ENCODE measurements at places on chromosomes 13 and 19.
A peak's percentile ranks its signal among the peaks of the same experiment; 100 is the strongest.

GRCh38 chr13:99648927-99649326 lies 147.7 kb downstream of the TM9SF2 start:
- no peak for DNase-seq

GRCh38 chr13:91193358-91193757 lies 154.1 kb upstream of the MIR17HG start:
- DNase-seq, result no peak

- peak; percentile 11 for DNase-seq
Measured at GRCh38 chr19:28710278-28710677, 502.7 kb downstream of the UQCRFS1 start.

DNA sequence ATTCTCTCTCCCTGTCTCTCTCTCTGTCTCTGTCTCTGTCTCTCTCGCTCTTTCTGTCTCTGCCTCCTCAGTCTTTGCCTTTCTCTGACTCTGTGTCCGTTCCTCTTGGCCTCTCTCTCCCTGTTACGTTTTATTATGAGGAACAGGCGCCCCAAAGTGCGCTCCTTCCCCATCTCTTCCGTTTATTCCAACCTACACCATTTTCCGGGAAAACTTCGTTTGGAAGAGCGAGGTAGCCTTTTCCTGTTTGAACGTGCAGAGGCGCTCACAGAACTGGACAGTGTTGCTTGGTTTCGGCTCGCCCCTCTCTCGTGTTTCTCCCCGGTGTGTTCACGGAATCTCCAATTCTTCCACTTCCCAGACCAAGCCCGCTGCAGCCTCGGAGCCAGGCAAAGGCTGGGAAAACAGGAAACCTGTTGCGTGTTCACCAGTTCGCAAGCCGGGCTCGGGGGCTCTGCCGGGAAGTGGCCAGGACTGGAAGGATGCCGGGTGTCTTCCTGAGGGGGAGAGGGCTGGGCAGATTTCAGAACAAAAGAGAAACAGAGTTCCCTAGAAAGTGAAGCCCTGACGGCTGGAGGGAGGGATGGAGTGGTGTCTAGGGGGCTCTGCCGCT lies 605 bp downstream of the TMEM255B start:
- DNase-seq, result no peak

GRCh38 chr19:5035793-5036697 lies 67.1 kb downstream of the KDM4B start:
- no peak for DNase-seq

GRCh38 chr13:103287659-103288058 lies 221.4 kb upstream of the SLC10A2 start:
- DNase-seq, result no peak

- DNase-seq, result no peak
Measured at GRCh38 chr19:5893907-5894703, 9.5 kb downstream of the NDUFA11 start.

- DNase-seq, result no peak
Measured at GRCh38 chr13:27619093-27619727, 1.1 kb downstream of the LNX2 start.

- DNase-seq, result no peak
Measured at GRCh38 chr13:48873587-48873986, 102.1 kb upstream of the FNDC3A start.

DNA sequence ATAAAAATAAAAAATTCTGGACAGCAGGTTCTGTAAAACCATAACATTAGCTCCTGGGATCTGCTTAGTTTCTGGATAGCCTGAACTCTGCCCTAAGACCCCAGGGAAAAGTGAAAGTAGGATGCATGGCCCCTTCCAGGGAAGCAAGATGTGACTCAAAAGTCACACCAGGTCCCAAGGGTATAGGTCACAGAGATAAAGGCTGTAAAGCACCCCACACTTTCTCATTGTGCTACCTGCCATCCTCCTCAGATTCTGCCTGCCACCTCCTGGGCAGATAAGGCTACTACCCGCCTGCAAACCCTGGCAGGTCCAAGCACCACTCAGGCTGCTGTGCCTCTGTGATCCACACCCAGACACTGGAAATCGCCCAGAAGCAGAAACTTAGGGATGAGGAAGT lies 20.6 kb downstream of the FFAR2 start:
- peak; percentile 68 for DNase-seq

GRCh38 chr19:20271215-20271926 lies 104.4 kb downstream of the ZNF486 start:
- no peak for DNase-seq

- no peak for DNase-seq
Measured at GRCh38 chr13:23701636-23702035, 131.4 kb downstream of the TNFRSF19 start.

GRCh38 chr13:113982296-113982661 lies 8.4 kb upstream of the C13orf46 start:
- no peak for DNase-seq

GRCh38 chr19:55275851-55276719 lies 3.8 kb downstream of the HSPBP1 start:
- no peak for DNase-seq

DNA sequence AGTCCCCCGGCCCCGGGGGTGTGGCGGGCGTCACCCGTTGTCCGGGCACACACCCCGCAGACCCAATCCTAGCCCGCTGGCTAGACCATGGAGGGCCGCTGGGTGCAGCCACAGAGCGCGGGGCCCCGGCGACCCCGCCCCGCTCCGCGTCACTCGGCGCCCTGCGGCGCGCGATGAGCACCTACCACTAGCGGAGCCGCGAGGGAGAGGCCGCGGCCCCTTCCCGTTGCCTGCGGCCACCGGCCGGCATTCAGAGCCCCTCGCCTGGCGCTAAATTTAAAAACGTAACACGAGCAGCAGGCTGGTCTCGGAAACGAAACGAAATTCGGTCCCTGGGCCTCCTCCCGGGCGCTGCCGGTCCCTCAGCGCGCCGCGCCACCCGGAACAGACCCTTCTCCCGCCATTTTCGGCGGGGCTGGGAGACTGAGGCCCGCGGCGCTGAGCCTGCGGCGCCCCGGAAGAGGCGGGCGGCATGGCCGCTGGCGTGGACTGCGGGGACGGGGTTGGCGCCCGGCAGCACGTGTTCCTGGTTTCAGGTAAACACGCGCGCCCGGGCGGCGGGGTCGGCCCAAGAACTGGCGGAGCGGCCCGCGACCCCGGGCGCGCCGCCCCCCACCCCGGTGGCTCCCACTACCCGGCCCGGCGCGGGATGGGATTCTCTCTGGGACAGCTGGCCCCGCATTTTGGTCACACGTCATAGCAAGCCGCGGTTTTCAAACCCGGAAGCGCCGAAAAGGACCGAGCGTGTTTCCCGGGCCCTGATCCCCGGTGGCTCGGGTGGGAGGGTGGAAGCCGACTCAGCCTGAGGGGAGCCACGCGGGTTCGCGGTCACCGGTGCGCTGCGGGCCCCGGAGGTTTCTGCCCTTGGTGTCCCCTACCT lies at the start of gene RNASEH2B:
Gene RNASEH2B (plus strand): TSS at position 187 of the 880 bp plus-strand sequence. CDS start 286 bp downstream, at position 473.
- DNase-seq, result peak; percentile 60

DNA sequence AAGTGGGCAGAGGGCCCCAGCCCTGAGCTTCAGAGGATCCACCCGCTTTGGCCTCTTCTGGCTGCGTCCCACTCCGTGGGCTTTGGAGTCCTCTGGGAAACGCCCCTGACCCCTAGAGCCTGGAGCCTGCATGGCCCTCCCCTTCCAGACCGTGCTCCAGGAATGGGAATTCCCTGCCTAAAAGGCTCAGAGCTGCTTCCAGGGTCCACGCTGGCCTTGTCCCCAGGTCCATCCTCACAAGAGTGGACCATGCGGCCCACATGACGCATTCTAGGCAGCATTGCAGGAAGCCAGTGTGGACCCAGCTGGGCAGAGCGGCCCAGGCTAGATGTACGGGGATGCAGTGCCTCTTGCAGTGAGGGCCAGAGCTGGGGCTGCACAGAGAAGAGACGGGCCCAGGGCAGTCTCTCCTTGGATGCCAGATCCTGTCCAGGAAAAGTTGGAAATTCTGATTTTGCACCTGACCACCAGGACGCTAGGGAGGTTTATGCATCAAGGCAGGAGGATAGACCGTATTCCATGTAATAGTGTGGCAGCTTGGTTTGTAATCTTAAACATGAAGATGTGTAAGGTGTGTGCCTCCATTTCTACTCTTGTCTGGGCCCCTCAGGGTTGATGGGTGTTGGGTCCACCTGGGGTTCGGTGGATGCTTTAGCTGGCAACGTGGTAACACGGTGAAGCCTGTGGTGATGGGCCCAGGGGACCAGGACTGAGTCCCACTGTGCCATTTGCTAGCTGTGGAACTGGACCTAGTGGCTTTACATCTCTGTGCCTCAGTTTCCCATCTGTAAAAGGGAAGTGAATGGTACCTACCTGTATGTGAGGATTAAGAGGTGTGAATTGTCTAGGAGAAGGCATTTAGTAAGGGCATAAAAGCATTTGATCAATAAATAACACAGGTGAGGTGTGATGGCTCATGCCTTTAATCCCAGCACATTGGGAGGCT lies 14.8 kb upstream of the FXYD3 start:
- no peak for DNase-seq

DNA sequence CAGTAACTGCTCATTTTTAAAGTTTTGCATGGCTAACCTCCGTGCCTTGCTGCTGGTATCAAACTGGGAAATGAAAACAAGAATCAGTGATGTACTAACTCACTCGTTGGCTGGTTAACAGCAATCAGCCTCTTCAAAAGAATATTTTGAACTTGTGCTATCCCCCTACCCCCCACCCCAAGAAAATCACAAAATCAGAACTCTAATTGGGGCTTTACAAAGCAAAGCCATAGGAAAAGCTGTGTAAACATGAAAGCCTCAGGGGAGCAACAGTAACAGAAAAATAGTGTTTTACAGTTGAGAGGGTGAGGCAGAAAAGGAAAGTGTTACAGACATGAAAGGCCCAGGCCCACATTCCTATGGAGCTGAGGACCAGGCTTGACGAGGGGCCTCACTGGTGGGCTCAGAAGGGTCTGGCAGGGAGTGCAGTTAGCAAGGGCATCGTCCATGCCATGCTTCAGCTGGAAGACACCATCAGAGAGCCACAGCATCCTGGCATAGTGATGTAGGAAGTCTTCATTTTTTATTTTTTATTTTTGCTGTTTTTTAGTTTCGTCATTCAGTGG lies 217.6 kb downstream of the PCCA start:
- DNase-seq, result no peak

GRCh38 chr13:80255946-80256345 lies 85.0 kb downstream of the SPRY2 start:
- no peak for DNase-seq

GRCh38 chr19:18807861-18808331 lies 16.8 kb upstream of the COMP start:
- DNase-seq, result no peak

DNA sequence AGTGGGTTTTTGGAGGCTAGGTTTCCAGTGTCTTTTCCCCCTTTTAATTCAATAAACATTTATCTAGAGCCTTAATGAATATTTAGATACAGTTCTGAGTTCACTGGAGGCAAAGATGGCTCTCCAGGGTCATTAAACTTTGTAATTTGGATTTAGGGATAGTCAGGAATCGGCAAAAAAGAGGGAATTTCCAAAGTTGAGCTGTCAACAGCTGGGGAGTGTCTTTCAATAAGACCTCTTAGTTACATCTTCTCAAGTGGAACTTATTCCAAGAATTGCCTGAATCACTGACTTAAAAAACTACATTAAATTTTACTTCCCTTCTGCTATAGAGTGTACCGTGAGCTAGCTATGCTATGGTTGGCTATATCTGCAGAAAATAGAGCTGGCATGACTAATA lies 2.0 kb downstream of the LRCH1 start:
- no peak for DNase-seq

- no peak for DNase-seq
Measured at GRCh38 chr13:111225810-111226546, 94.5 kb upstream of the TEX29 start.

GRCh38 chr13:33606692-33607091 lies 211.3 kb upstream of the RFC3 start:
- DNase-seq, result no peak

GRCh38 chr19:34662919-34663318 lies 14.0 kb downstream of the SCGB2B2 start:
- peak; percentile 54 for DNase-seq

DNA sequence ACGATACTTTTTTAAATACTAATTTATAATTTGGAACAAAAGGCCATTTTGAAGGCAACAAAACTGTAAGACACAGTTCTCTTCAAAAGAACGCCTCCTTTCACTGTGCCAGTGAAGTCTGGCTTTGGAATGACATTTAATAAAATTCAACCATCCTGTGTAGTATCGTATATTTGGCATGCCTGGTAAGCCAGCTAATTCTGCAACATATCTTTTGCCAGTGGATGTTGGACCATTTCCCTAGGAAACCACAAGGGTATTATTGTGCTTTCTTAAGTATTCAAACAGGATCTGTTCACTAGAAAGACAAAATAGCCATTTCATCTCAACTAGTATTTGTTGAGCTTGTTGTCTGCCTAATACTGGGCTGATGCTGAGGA lies 111.6 kb downstream of the RGCC start:
- no peak for DNase-seq

DNA sequence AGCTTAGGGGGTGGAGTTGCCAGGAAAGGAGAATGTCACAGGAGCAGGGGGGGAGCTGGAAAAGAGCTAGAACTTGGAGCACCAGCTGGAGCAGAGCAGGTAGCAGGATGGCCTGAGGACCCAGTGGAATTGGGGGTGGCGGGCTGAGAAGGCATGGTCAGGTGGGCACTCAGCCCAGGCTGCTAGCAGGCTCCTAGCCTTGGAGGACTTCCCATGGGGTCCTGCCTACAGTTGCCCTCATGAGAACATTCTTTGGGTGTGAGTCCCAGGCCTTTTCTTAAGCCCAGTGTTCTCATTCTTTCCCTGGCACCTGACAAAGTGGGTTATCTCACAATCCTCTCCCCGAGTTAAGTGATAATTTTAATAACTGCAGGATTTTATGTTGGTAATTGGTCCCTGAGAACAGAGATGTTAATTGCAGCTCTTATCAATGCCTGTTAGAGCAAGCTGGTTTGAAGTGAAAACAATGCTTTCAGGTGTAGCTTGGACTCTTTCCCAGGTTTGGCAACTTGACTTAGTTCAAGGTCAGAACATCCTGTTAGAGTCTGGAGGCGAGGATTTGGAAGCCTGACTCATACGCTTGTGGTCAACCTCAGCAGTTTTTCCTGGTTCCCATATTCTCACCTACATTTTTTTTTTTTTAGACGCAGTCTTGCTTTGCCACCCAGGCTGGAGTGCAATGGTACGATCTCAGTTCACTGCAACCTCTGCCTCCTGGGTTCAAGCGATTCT lies 18.1 kb upstream of the OLFM4 start:
- no peak for DNase-seq

- DNase-seq, result no peak
Measured at GRCh38 chr19:57161985-57162539, 5.2 kb downstream of the DUXA start.

DNA sequence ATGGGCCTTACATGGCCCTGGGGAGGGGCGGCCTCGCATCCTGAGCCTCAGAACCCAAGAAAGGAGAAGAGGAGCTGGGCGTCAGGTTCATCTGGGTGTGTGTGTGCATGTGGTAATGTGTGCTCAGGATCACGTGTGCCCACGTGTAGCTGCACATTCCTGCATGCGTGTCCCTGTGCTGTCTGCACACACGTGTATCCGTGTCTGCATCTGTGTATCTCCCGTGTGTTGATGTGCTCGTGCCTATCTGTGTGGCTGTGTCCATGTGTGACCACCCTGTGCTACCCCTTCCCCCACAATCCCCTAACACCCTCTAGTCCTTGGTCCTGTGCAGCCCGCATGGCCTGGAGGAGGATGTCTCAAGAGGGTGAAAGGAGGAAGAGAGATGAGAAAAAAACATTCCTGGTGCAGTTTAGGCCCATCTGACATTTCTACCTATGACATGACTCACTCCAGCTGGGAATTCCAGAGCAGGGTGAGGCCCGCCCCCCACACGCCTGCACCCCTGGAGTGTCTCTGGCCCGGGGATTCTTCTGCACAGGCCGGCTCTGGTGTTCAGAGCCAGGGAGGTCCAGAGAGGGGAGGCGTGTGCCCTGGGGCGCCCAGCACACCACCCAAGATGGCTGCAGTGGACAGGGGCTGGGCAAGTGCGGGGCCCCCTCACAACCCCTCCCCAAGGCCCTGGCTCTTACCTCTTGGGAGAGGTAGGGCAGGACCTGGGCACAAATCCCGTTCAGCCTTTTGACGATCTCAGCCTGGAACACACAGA lies 7.1 kb downstream of the TLE5 start:
- DNase-seq, result no peak

Data from CD4-positive, alpha-beta T cell treated with Interleukin-6 at 100 ng/mL for 8 hours (primary cell).